ENCODE measurements at places on chromosomes 6 and 20.

DNA sequence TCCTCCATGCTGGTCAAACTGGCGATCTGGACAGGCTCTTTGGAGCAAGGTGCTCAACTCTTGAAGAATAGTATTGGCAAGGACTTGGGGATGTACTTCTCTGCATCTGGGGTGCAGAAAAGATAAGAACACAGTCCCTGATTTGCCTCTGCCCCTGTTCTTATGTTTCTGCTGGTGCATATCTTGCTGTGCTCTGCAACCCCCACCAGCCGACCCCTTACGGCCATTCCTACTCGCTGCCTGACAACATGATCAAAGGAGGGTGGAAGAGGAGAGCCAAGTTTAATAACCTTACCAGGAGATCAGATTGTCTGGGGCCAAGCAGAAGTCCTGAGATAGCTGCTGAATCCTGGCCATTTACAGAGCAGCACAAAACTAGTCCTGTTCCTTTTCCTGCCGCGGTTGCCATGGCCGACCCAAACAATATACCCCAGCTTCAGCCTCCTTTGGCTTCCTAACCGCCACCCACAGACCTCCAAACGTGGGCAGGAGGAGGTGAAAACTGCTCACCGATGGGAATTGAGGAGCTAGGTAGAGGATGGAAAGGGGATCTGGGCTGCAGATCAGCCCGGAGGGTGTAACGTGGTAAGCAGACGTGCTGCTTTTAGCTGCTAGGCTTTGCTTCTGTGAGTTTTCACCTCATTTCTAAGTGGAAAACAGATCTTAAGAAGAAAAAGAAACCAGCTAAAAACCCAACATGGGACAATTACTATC is 60.9 kb downstream of the ATXN1 start:
- no peak for DNase-seq

DNA sequence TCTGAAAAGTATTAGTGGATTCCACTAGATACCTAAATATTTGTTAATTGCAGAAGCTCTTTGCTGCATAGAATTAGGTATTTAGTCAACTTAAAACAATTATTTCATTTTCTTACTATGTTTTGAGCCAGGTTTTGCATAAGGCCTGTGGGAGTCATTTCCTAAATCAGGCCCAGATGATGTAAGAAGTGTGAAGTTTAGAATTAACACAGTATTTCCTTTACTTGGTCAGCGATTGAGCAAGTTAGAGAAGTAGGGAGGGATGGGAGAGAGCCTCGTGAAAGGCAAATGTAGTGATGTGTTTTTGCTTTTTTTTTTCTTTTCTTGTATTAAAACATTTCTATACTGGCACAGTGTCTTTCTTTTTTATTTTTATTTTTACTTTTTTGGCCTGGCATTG is 711.1 kb downstream of the HDGFL1 start:
- DNase-seq = no peak

GRCh38 chr6:85669735-85670194 is 27.1 kb upstream of the SYNCRIP start:
- peak; percentile 28 for DNase-seq

- DNase-seq = peak; percentile 2
Observed at GRCh38 chr6:53793318-53794136, 1.3 kb upstream of the LRRC1 start.

- DNase-seq = no peak
Observed at GRCh38 chr6:155738602-155739105, 283.0 kb upstream of the NOX3 start.

DNA sequence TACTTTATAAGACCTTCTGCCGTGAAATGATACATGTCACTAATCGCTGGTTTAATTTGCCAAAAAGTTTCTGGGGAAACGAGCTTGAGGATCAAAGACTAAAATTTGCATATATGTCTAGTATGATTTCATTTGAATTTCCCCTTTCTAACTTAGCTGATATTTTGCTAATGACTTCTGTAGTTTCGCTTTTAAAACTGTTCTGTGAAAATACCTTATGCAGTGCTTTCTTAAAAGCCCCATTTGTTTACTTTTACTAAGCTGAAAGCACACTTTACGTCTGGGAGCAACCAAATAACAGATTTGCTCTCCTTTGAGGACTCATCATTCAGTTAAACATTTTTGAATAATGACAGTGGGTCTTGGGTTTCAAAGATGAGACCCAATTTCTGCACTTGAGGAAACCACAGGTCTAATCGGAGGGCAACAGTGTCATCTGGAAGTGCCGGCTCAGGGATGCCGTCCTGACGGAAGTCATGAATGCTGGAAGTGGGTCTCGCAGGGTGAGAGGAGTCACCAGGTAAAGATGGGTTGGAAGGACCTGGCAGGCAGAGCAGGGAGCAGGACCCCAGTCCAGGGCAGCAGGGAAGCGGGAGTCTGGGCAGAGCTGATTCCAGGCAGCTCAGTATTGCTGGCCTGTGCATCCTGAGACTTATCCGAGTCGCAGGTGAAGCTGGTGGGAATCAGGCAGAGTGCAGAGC is 33.2 kb downstream of the PLEKHG1 start:
- DNase-seq = no peak

DNA sequence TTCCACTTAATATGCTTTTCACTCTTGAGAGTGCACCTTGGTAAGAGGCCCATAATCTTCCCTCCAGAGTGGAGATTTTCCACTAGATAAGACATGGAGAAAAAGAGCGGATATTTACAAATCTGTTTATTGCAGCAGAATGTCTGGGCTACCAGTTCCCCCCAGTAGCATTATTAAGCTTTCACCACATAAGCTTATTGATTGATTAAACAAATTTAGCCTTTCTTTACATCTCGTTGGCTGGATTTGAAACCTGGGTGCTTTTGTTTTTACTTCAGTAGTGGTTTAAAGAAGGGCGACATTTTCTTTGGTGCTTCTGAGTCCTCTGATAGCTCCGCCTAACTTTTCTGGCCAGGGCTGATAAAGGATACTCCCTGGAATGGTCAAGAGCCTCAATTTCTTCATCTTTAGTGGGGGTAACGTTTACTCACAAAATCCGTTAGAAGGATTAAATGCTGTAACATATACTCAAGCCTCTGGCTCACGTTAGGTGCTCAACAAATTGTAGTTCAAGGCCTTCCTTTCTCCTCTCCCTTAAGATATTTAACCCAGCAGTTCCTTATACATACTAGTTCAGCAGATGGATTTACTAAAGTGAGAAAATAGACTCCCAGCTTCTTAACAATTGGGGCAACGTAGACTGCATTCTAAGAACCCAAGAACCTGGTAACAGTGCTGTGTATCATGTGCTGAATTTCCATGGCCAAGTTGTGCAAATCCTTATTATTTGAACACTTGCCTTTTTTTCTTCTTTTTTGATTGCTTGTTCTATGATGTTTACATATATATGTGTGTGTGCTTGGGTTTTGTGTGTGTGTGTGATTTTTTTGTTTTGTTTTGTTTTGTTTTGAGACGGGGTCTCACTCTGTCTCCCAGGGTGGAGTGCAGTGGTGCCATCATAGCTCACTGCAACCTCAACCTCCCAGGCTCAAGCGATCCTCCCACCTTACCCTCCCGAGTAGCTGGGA is 91.4 kb downstream of the RREB1 start:
- no peak for DNase-seq

- DNase-seq = no peak
Observed at GRCh38 chr6:170405311-170405975, 98.9 kb downstream of the FAM120B start.

- no peak for DNase-seq
Observed at GRCh38 chr20:13322198-13322597, 101.1 kb downstream of the ISM1 start.

DNA sequence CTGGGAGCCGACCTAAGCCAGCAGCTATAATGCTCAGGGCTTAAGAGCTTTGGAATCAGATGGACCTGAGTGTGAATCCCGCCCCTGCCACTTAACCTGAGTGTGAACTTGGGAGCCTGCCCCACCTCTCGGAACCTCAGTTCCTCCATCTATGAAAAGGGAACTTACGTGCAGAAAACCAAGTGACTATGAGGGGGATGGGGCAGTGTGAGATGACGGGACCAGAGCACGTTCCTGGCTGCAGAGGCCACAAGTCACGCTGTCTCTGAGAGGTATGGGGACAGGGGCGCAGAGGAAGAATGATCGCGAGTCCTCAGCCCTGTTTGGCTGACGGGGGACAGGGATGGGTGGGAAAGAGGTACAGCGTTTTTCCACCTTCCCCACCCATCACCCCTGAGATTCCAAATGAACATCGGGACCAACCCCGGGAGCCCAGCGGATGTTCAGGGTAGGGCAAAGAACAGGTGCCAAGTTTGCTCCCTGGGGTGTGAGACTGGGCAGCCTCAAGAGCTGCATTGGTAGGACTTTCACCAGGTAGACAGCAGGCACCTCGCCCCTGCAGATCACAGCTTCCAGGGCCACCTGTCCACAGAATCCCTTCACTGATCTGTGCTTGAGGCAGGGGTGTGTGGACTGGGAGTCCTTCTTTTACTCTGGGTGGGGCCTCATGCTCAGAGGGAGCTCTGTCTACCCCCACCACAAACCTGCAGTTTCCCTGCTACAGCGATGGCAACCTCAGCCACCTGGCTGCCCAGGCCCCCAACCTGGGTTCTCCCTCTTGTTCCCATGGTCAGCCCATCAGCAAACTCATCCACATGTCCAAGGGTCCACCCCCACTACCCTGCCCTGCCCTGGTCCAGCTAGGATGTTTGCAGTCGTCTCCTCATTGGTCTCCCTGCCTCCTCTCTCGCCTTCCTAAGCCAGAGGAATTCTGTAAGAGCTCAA is 85.8 kb downstream of the CEBPB start:
- no peak for DNase-seq

GRCh38 chr6:8123236-8123635 is 20.9 kb upstream of the EEF1E1 start:
- no peak for DNase-seq

DNA sequence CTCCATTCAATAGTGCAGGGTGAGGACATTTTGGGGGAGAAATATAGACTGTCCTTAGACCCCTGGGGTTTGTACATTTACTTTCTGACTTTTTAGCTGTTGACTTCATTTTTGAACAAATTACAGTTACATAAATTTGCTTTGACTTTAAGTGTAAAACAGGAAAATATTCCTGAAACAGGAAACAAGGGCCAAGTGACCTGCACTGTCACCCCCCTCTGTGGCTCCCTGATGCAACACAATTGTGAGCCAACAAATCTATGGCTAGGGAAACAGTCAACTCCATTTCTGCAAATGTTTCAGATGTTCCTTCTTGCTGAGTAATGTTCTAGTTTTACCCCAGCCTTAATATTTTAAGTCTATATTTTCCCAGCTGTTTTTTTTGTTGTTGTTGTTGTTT is 39.8 kb downstream of the HLA-A start:
- DNase-seq = no peak

GRCh38 chr20:57615445-57615811 is 4.8 kb downstream of the ZBP1 start:
- no peak for DNase-seq

- peak; percentile 34 for DNase-seq
Observed at GRCh38 chr20:17617212-17617867, 47.5 kb downstream of the DSTN start.

DNA sequence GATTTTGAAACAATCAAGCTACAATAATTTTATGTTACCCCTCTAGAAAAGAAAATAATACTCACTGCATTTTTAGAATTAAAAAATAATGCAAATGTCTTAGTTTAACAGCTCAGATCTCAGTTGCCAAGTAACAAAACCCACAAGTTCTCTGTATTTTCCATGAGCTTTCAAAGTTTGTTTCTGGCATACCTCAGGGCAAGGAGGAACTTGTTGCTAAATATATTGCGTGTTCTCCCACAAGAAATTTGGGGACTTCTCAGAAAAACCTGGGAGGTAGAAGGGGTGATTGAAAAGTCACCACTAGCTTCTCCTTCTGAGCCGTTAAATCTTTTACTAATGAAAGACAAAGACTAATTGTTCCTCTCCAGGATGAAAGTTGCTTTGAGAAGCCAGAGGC is 236.8 kb upstream of the MARCKS start:
- DNase-seq = no peak

GRCh38 chr6:158642097-158642601 is 2.4 kb downstream of the DYNLT1 start:
- DNase-seq = no peak

- no peak for DNase-seq
Observed at GRCh38 chr6:5718231-5718947, 288.3 kb downstream of the NRN1 start.

DNA sequence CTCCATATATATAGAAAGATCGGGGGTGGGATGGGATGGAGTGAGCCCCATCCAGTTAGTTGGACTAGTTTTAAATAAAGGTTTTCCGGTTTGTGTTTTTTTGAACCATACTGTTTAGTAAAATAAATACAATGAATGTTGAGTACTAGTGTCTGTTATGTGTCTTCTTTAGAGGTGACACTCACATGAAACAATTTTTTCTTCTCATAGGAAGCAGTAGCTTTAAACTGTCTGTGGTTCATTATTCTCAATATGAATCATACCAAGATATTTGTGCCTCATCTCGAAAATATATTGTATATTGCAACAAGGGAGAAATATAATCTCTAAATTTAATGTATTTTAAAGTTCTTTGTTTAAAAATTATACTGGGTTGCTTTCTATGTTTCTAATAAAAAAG is 33.4 kb downstream of the HSF2 start:
- no peak for DNase-seq

DNA sequence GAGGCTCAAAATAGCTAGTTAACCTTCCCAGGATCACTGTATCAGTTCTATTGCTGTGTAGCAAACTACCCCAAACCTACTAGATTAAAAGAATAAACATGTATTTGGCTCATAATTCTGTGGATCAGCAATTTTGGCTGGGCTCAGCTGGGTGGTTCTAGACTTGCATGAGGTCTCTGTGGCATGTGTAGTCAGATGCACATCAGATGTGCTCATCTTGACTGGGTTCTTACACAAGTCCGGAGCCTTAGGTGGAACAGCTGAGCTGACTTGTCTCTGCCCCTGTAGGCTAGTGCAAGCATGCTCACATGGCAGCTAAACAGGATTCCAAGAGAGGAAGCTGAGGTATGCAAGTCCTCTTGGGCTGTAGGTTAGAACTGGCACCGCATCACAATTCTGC is 173.2 kb upstream of the PRND start:
- DNase-seq = no peak

GRCh38 chr6:73340048-73340447 is 14.0 kb downstream of the DPPA5 start:
- no peak for DNase-seq

DNA sequence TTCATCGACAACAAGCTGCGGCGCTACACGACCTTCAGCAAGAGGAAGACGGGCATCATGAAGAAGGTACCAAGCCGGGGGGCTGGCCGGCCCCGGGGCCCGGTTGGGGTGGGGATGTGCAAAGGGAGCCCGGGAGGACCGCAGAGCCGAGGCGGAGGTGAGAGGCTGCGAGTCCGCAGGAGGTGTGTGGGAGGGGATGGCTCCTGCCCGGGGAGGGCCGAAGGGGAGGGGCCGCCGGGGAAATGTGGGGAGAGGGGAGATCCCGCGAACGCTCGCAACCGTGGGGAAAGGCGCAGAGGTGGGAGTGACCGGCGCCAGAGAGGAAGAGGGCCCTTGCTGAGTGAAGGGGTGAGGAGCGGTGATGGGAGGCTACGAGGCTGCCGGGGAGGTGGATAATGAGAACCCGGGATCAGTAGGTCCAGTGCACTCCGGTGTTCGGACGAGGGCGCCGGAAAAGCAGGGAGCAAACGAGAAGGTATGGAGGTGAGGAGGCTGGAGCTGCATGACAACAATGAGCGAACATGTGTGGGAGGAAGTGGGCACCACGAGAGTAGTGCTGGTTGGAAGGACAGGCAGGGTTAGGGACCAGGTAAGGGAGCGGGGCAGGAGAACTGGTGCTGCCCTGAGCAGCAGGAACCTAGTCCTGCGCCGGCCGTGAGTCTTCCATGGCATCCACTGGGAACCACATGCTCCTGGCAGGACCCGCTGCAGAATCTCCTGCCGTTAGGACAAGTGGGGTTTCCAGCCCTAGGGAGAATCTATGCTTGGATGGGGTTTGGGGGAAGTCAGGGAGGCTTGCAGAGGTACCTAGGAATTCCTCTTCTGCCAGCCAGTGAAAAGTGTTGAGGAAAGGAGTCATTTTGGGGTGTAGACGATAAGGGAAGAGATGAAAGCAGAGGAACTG is 1.3 kb downstream of the SRF start:
- DNase-seq = peak; percentile 45

Data from effector CD4-positive, alpha-beta T cell (primary cell).